ENCODE measurements at places on chromosomes 11 and 22.

GRCh38 chr11:18277565-18278271, 11.7 kb downstream of the SAA1 start:
- DNase-seq: no peak

- DNase-seq: peak; percentile 46
Observed at GRCh38 chr11:61068581-61068980, 33.7 kb upstream of the CD5 start.

GRCh38 chr11:44611088-44611487, 45.6 kb downstream of the CD82 start:
- no peak for DNase-seq

- DNase-seq: no peak
Observed at GRCh38 chr11:1498262-1498661, 11.7 kb upstream of the MOB2 start.

- no peak for DNase-seq
Observed at GRCh38 chr11:79834015-79834414, 393.2 kb upstream of the TENM4 start.

DNA sequence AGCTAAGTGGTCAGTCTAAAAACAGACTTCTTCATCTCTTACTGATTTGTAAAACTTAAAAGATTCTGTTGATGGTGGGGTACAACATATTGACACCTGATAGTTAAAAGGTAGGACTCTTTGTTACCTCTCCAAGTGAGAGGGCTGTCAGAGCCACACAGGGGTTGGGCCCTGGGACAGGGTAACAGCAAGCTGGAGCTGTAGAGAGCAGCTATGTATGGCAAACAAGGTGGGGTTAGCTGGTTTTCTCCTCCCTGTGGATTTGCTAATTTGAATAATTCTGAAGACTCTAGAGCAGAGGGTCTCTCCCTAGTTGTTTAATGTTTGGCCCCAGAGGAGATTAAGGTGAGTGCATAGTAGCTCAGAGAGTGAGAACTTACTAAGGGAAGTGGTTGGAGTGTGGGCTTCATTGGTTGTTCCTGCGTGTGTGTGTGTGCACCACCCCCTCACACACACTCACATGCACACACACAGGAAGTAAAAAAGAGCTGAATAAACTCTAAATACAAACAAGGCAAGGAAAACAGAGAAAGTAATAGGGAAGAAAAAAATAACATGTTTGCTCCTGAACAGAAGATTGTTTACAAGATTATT, 9.2 kb upstream of the GAS2 start:
- DNase-seq: no peak

GRCh38 chr11:22337596-22338485, at the start of gene SLC17A6:
TSS of gene SLC17A6 (plus strand) at chr11:22338381. CDS start at chr11:22338534, 153 bp downstream.
- DNase-seq: peak; percentile 73
